Occipital lobe (tissue), 3 donors: ENCODE measurements at places on chromosomes 4 and X.

- DNase-seq, result no peak
These were observed 251.6 kb downstream of the QDPR start for GRCh38 chr4:17260166-17260907.

DNA sequence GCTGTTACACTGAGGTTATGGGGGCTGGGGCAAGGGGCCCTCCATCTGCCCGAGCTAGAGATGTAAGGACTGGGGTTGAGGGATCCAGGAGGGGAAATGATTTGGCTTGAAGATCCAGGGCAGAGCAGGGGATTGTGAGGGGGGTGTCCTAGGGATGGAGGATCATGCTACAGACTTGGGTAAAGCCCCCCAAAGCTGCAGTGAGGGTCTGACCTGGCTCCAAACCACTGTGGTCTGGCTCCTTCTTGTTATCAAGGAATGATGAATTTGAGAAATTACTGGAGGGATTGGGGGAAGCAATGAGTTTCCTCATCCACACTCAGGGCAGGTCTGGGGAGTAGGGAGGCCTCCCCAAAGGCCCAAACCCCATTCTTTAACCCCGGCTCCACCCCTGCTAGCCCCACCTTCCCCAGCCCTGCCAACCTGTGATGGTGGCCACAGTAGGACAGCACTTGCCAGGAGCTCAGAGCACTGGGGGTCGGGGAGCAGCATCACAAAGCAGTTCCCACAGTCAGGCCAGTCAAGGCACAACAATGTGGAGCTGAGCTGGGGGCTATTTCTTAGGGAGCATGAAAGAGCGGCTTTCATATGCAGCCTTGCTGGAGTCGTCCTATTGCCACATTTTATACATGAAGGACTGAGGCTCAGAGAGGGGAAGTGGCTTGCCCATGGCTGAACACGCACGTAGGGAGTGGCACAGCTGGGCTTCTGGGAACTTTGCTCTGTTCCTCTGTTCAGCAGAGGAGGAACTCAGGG, 165.5 kb downstream of the EFNB1 start:
- DNase-seq, result no peak

DNA sequence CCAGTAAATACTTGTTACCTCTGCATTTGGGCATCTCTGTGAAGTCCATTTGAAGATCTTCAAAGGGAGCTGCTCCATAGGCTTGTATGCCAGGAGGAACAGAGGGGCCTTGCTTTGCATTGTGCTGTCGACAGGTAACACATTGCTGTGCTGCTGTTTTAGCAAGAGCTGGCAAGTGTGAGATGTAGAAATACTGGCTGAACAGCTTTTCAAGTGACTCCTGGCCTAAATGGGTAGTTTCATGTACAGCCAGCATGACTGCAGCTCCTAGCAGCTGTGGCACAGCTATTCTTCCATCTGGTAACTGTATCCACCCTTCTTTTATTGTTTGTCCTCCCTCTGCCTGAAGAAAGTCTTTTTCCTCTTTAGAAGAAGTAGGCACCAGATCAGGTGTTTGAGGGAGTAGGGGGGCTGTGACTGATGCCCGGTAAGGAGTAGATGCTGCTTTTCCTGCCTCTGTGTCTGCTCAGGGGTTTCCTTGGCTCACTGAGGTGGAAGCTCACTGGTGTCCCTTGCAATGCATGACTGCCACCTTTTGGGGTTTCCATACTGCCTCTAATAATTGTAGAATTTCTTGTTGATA, 965.3 kb downstream of the CCSER1 start:
- no peak for DNase-seq

GRCh38 chr4:20778896-20779295, 78.6 kb downstream of the PACRGL start:
- DNase-seq, result no peak

GRCh38 chr4:27129871-27130366, 269.3 kb downstream of the STIM2 start:
- no peak for DNase-seq

DNA sequence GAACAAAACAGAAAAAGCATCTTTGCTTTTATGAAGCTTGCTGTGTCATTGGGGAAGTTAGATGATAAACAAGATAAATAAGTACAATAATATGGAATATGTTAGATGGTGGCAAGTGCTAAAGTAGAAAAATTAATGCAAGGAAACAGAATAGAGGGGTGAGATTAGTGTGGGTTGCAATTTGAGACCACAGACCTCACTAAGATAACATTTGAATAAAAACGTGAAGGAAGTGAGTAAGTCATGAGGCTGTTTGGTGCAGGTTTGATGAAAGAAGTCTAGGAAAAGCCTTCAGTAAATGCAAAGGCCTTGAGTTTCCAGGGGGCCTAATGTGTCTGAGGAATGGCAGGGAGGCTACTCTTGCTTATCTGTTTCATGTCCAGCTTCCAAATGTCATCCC, 102.5 kb downstream of the CFAP299 start:
- DNase-seq, result no peak

- DNase-seq, result no peak
These were observed 130.6 kb upstream of the GLRA2 start for GRCh38 chrX:14398725-14399124.

GRCh38 chr4:1830642-1831228, 25.2 kb downstream of the LETM1 start:
- DNase-seq, result no peak

DNA sequence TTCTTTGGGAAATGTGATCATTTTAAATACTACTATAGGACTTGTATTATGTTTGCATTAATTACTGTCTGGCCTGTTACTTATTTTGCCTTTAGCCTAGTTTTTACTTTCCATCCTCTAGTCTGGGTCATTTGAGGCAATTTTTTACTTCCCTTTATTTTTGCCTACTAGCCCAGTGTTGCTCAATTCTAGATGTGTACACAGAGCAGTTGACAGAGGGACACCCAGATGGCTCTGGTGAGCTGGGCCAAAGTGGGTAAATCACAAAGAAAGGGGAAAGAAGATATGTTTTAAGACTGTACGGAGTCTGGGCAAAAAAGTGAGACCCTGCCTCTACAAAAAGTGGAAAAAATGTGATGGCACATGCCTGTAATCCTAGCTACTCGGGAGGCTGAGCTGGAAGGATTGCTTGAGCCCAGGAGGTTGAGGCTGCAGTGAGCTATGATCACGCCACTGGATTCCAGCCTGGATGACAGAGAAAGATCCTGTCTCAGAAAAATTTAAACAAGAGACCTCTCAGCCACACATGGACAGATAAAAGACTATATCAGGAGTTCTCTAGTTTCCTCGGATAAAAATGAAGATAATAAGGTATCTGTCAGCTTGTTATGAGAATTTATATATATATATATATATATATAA, 35.7 kb downstream of the APOO start:
- no peak for DNase-seq

DNA sequence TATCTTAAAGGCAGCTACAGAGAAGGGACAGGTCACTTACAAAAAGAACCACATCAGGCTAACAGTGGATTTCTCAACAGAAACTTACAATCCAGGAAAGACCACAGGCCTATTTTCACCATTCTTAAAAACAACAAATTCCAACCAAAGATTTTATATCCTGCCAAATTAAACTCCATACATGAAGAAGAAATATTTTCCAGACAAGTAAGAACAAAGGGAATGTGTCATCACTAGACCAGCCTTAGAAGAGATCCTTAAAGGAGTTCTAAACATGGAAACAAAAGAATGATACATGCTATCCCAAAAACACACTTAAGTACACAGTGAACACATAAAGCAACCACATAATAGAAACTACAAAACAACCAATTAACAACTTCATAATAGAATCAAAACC, 105.6 kb downstream of the ANXA10 start:
- DNase-seq, result no peak

GRCh38 chr4:7105276-7105675, 37.4 kb upstream of the GRPEL1 start:
- DNase-seq, result no peak

DNA sequence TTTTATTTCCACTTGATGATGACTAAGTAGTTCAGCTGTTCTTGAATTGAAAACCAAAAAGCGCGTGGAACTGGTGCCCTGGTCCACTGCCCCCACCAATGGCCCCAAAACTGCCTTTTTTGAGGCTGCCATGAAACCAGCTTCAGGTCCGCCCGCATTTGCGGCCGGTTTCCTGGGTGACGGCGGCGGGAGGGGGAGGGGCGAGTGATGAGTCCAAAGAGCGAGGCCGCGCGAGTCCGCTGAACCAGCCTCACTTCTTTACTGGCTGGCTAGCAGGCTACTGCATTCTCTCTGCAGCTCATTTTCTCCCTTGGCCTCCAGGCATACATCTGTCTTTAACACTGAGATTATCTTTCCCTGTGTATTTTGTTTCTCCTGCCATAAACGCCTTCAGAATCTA, 72.9 kb upstream of the FABP2 start:
- DNase-seq, result no peak

DNA sequence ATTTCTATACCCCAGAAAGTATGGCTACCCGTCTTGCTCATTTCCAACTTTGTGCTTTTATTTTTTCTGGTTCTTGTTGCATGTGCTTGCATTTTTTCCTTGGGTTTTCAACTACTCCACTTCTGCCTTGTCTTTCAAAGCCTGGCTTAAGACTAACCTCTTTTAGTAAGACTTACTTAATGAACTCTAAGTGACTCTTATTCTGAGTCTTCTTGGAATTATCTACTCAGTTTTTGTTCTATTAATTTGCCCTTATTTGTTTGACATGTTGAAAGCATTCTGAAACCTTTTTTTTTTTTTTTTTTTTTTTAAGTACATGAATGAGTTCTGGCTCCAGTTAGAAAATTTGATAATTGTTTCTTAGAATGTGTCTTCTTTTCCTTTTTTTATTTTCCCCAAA, 74.8 kb downstream of the SLIT2 start:
- no peak for DNase-seq
